ENCODE measurements at places on chromosomes 1 and 21.

GRCh38 chr21:45141507-45141906 lies 67.1 kb downstream of the ADARB1 start:
- no peaks in the 10 kb centered on the region for H3K36me3 ChIP-seq
- H3K4me1 ChIP-seq = peaks cover 27% of the 10 kb centered on the region
- DNase-seq = no peak

DNA sequence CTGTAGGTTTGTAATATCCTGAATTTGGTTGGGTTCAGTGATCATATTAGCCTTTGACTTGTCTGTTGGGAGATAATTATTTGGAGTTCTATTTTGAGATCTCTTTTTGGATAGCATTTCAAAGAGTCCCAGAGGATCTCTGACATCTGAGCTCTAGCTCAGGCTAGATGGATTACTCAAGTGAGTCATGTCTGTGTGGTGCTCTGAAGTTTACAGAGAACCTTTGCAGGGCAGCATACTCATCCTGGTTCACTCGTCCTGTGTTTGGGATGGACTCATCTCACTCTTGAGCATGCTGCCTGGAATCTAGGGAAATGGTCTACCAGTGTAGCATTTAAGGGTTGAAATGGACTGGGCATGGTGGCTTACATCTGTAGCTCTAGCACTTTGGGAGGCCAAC lies 29.4 kb upstream of the BMP8A start:
- H3K27ac ChIP-seq = peak overlapping the region; percentile 4
- no peak overlapping the region for H3K4me3 ChIP-seq
- no peaks in the 10 kb centered on the region for H3K27me3 ChIP-seq
- H3K36me3 ChIP-seq = peaks cover 59% of the 10 kb centered on the region

DNA sequence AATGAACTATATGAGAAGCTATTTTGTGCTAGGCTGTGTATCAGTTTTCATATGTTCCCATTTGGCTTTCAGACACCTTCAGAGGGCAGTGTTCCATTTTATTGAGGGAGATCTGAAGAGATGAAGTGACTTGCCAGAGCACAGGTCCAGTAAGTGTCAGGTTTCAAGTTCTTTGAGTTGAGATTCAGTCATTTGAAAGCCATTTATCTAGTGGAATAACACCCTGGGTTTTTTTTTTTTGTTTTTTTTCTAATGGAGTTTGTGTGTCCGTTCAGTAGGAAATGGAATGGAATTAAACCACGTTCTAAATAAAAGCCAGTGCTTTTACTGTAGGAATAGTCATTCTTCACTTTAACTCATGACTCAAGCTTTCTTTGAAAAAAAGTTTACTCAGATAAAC lies 652.9 kb upstream of the USP24 start:
- no peaks in the 10 kb centered on the region for H3K4me1 ChIP-seq
- peak; percentile 26 for DNase-seq
- H3K36me3 ChIP-seq = no peaks in the 10 kb centered on the region
- H3K27me3 ChIP-seq = no peaks in the 10 kb centered on the region

- peak; percentile 76 for DNase-seq
- H3K27me3 ChIP-seq = no peaks in the 10 kb centered on the region
- no peaks in the 10 kb centered on the region for H3K36me3 ChIP-seq
- H3K27ac ChIP-seq = no peak overlapping the region
Observed at GRCh38 chr1:159879977-159880376, 17.5 kb upstream of the VSIG8 start.

- peaks cover 5% of the 10 kb centered on the region for H3K4me1 ChIP-seq
- peak overlapping the region; percentile 94 for H3K4me3 ChIP-seq
- DNase-seq = peak; percentile 82
- no peaks in the 10 kb centered on the region for H3K27me3 ChIP-seq
Observed at GRCh38 chr1:15618655-15619525, 1.6 kb downstream of the DDI2 start.

Data from mesenchymal stem cell (in vitro differentiated cells and primary cell).